ENCODE measurements at places on chromosomes 2 and 18. TPM values are rescaled to one million over a fixed set of nuclear protein-coding genes. Genes with fewer than 3 reads are reported as not detected.

Gene COL4A4
- total RNA-seq = 3.0 TPM

Gene GRP
- total RNA-seq = not detected

Gene PLGLB1
- 3.2 TPM for total RNA-seq

Gene ITPRIPL1
- total RNA-seq = 0.83 TPM

Gene SERPINB10
- not detected for total RNA-seq

Gene POTEC
- total RNA-seq = not detected

Gene FKBP7
- 6.5 TPM for total RNA-seq

Gene MAP3K19
- not detected for total RNA-seq

Gene TRIM43
- total RNA-seq = not detected

Gene CTAGE1
- 0.13 TPM for total RNA-seq

Gene SLC4A3
- 396 TPM for total RNA-seq

Gene SULT1C4
- 2.4 TPM for total RNA-seq

Gene MARCO
- 0.92 TPM for total RNA-seq

Gene CROCC2
- not detected for total RNA-seq

Gene SMCHD1
- 34.8 TPM for total RNA-seq

Gene MPP4
- total RNA-seq = not detected

Gene SLC11A1
- total RNA-seq = 6.4 TPM

Gene THOC1
- total RNA-seq = 13.5 TPM

Gene RAB6C
- not detected for total RNA-seq

Gene NBEAL1
- total RNA-seq = 28.7 TPM
